Stimulated activated CD4-positive, alpha-beta T cell treated with anti-CD3 and anti-CD28 coated beads, Interleukin-4, amount 100 ng/mL, for 1 hour (primary cell): ENCODE measurements at places on chromosomes 2 and 18.

GRCh38 chr2:44954889-44955592 lies 13.5 kb downstream of the SIX3 start:
- no peak for DNase-seq

DNA sequence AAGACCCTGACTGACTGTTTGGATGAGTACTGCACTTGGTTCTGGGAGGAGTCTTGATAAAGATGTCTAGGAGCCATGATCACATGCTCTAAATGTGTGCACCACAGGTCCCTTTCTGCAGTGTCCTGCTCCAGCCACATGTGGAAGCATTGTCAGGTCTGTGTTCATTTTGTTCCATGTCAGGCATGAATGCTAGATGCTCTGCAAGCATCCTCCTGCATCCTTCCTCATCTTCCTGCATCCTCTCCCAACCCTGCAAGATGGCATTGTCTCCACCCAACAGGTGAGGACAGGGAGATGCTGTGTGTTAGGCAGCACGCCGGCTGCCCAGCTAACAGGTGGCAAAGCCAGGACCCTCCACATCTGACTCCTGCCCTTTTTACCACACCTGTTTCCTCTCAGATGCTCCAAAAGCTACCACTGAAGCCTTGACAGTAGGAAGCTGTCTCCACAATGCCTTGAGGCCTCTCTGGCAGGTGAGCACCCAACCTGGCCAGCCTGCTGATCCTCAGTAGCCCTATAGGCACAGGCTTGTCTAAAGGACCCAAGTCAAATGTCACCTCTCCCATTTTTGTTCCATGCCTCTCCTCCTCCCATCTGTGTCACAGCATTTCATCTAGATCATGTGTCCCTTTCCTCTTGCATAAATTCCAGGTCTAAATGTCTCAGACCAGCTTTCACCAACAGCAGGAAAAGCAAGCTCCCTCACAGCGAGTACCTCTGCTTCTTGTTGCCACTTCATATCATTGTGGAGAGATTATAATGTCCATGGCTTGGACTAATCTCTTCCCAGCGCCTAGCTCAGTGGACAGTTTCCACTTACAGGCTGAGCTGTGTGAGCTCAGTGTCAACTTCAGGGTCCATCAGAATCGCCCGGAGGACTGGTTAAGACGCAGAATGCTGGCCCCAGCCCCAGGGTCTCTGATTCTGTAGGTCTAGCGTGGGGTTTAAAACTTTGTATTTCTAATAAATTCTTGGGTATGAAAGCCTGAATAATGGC lies 55.0 kb downstream of the TMEM163 start:
- no peak for DNase-seq

DNA sequence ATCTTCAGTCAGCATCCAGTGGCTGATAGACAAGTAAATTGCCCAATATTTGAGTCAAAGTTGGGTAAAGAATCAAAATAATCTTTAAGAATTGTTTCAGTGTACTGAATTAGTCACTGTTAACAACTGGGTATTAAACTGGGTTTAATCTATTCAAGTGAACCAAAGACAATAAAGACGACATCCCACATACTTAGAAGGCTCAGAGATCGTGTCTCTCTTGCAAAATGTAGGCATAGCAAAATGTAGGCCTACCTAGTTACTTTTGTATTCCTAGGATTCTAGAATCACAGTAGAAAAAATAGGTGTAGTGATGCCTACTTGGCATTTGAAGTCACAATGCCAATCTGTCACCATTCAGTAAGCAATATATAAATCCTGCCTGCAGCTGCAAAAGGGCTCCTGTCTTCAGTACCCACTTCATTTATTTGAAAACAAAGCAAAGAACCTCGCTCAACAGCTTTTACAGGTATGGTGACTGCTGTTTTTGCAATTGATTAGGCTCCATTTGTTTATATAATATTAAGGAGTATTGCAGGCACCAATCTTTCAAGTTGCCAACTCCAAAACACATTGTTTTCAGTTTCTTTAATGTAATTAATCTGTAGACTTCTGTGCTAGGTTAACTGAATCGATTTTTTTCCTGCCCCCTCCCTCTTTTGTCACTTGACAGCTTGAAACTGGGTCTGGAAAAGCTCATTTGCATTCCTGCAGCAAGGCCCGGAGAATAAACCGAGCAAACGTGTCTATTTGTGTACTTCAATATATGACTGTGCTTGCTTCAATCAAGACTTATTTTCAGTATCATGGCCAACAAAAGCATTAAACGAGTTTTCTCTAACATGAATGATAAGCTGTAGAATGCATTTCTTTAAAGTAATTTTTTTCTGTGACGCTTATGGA lies 1074.9 kb downstream of the TDRD15 start:
- no peak for DNase-seq

GRCh38 chr2:2825516-2826208 lies 494.6 kb upstream of the MYT1L start:
- DNase-seq = no peak

- DNase-seq = no peak
These were observed 137.6 kb downstream of the TNS1 start for GRCh38 chr2:217864963-217865772.

DNA sequence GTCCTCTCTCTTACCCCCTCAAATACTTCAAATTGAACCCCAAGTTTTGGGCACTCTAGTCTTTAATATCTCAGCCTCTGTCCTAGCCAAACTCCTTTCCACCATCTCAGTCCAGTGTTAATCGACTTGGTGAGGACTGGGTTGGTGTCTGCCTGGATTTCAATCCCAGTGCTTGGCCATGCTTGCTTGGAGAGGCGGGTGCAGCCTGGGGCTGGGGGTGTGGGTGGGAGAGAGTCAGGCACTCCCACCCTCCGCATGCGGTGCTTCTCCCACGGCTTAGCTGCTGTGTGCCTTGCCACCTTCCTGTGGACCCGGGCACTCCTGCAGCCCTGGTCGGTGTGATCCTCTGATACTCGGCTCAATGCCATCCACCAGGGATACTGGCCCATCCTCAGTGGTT lies 220.8 kb upstream of the HDAC4 start:
- DNase-seq = no peak

DNA sequence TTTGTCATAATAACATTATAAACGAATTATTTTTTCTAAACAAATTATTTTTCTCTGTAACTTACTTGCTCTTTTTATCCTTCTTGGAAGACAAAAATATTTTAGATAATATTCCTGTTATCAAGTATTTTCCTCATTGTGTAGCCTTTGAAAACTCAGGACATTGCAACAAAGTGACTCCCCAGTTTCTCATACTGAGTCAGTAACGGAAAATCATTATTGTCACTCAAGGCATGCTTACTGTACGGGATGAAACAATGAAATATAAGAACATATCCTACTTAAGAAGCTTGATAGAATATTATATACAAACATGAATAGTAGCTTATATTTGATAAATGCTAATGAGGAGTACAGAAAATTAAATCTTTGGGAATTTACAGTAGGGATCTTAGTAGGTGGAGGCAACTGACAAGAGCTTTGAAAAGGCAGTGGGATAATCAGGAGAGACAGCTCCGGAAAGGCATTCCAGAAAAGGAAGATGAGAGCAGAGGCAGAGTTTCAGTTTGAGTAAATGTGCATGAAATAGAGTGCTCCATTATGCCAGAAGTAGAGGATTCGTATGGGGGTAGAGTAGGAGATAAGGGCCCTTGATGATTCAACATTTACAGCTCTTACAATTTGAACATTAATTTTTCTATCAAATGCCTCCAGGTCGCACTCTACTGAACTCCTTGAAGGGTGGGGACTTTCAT lies 14.0 kb upstream of the YES1 start:
- no peak for DNase-seq

DNA sequence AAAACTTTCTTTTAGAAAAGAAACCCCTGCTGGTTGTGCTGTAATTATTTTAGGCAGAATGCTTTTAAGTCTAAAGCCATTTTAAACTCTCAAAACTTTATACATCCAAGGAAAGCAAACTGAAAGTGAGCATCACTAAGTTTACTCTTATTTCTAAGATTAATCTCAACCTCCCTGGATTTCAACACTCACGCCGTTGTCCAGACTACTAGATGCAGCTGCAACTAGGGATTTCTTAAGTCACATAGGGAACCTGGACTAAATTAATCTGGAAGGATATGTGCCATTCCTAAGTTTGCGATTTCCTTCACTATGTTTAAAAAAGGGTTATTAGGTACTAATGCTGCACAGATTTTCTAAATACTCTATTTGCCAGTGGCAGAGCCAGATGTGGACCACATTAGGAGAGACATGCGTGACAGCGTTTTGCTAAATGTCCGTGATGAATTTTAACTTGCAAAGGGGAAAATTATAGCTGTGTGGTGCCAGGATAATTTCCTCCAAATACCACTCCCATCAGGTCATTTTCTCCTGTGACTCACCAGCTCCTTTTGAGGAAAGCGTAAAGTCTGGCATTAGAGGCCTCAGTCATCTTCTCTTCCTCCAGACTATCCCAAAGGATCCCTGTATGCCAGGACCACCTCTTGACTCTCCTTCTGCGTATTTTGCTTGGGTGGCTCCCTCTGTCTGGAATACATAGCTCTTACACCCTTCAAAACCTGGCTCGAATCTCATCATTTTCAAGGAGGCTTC lies 143.7 kb downstream of the ATL2 start:
- DNase-seq = no peak

GRCh38 chr2:232142049-232142448 lies 180.5 kb downstream of the DIS3L2 start:
- DNase-seq = peak; percentile 11

GRCh38 chr2:223529696-223530095 lies 72.5 kb downstream of the SCG2 start:
- no peak for DNase-seq

DNA sequence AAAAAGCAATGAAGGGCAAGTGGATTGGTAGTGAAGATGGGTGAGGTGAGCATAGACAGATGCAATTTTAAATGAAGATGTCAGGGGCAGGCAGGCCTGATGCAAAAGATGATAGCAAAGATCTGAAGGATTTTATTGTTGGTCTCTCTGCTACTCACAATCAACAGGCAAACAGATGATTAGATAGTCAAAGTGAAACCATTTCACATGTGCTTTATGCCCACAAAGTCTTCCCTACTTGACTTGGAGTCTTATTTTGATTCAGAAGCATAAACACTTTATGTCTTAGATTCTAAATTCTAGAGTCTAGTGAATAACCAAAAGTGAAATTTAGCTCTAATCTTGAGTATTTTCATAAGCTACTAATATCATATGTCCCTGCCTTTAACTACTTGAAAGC lies 153.8 kb upstream of the HNRNPA3 start:
- DNase-seq = no peak

- DNase-seq = no peak
These were observed 47.9 kb downstream of the RAB3GAP1 start for GRCh38 chr2:135099802-135100483.
